ENCODE measurements at places on chromosomes 4 and X. TPM values are rescaled to one million over a fixed set of nuclear protein-coding genes. Genes with fewer than 3 reads are reported as not detected.

The OTC gene
- total RNA-seq = not detected

The HTN3 gene
- total RNA-seq = not detected

The KCTD8 gene
- 6.1 TPM for total RNA-seq

- no peak overlapping the region for H3K27ac ChIP-seq
- no peaks in the 10 kb centered on the region for H3K4me1 ChIP-seq
- no peak overlapping the region for H3K4me3 ChIP-seq
These were observed 228.1 kb downstream of the ADAMTS3 start for GRCh38 chr4:72340803-72341431.

DNA sequence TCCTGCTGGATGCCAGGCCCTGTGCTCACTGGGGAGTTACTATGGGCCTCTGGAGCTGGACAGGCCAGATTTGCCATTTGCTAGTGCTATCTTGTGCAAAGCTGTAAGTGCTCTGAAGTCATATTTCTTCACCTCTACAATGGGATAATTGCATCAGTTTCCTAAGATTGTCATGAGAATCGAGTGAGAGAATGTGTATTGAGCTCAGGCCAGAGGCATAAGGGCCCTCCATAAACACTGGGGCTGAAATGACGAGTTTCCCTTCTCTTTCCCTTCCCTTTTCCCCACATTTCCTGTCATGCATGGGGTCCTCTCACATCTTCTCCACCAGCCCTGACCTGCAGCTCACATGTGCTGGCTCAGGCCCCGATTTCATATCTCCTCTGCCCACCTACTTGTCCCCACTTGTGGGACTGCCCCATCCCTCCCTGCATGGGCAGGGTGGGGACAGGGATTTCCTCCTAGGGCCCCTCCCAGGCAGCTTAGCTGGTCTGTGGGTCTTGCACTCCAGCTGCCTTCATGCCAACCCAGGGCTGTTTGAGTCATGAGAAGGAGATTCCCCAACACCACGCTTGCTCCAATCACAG, 358.8 kb downstream of the MID1IP1 start:
- peaks cover 8% of the 10 kb centered on the region for H3K27me3 ChIP-seq
- H3K4me3 ChIP-seq = no peak overlapping the region
- no peaks in the 10 kb centered on the region for H3K36me3 ChIP-seq
- H3K4me1 ChIP-seq = no peaks in the 10 kb centered on the region
- DNase-seq = no peak
- no peak overlapping the region for H3K27ac ChIP-seq

GRCh38 chr4:182150645-182151044, 92.6 kb upstream of the TENM3 start:
- DNase-seq = no peak
- no peak overlapping the region for H3K4me3 ChIP-seq
- no peaks in the 10 kb centered on the region for H3K36me3 ChIP-seq
- no peaks in the 10 kb centered on the region for H3K27me3 ChIP-seq
- no peak overlapping the region for H3K27ac ChIP-seq

GRCh38 chr4:139692309-139693012, 26.8 kb downstream of the MGST2 start:
- no peak overlapping the region for H3K4me3 ChIP-seq
- DNase-seq = peak; percentile 29
- H3K27ac ChIP-seq = no peak overlapping the region
- H3K4me1 ChIP-seq = no peaks in the 10 kb centered on the region
- no peaks in the 10 kb centered on the region for H3K27me3 ChIP-seq
- H3K36me3 ChIP-seq = no peaks in the 10 kb centered on the region

GRCh38 chr4:70712604-70713452, 8.9 kb upstream of the RUFY3 start:
- H3K4me3 ChIP-seq = no peak overlapping the region
- DNase-seq = no peak
- no peak overlapping the region for H3K27ac ChIP-seq
- no peaks in the 10 kb centered on the region for H3K36me3 ChIP-seq
- H3K4me1 ChIP-seq = peaks cover 14% of the 10 kb centered on the region
- no peaks in the 10 kb centered on the region for H3K27me3 ChIP-seq

GRCh38 chr4:4364486-4365208, 22.3 kb upstream of the NSG1 start:
- peak; percentile 77 for DNase-seq
- no peaks in the 10 kb centered on the region for H3K4me1 ChIP-seq
- H3K27me3 ChIP-seq = no peaks in the 10 kb centered on the region
- no peaks in the 10 kb centered on the region for H3K36me3 ChIP-seq
- H3K4me3 ChIP-seq = no peak overlapping the region

- H3K36me3 ChIP-seq = no peaks in the 10 kb centered on the region
- no peak overlapping the region for H3K4me3 ChIP-seq
- H3K27ac ChIP-seq = no peak overlapping the region
- DNase-seq = no peak
These were observed 71.3 kb upstream of the ACSL1 start for GRCh38 chr4:184896868-184897715.

DNA sequence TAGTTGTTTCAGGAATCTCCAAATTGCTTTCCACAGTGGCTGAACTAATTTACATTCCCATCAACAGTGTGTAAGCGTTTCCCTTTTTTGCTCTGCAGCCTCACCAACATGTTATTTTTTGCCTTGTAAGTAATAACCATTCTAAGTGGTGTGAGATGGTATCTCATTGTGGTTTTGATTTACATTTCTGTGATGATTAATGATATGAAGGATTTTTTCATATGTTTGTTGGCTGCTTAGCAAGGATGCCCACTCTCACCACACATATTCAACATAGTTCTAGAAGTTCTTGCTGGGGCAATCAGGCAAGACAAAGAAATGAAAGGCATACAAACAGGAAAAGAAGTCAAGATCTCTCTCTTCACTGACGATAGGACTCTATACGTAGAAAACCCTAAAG, 472.4 kb downstream of the ZNF674 start:
- H3K36me3 ChIP-seq = no peaks in the 10 kb centered on the region
- no peaks in the 10 kb centered on the region for H3K27me3 ChIP-seq
- no peak overlapping the region for H3K4me3 ChIP-seq
- H3K27ac ChIP-seq = no peak overlapping the region
- no peaks in the 10 kb centered on the region for H3K4me1 ChIP-seq

- no peaks in the 10 kb centered on the region for H3K36me3 ChIP-seq
- H3K4me3 ChIP-seq = peak overlapping the region; percentile 97
- no peak overlapping the region for H3K27ac ChIP-seq
- no peak for DNase-seq
- peaks cover 12% of the 10 kb centered on the region for H3K27me3 ChIP-seq
- peaks cover 6% of the 10 kb centered on the region for H3K4me1 ChIP-seq
These were observed 548 bp upstream of the MAML3 start for GRCh38 chr4:140154572-140154891.

DNA sequence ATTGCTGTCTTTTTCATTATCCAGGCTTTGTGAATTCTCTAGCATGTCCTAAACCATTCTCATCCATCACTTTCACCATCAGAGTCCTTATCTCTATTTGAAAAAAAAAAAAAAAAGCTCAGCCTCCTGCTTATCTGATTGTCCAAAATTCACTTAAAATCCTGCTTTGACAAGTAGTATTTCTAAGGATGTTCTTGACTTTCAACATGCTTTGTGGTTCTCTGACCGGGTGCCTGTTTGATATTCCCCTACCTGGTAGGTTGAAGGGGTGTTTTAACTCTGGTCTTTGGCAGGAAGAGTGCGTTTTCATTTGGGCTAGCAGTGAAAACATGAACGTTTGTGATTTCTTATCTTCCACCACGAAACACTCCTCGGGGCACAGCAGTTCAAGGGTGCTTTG, 17.3 kb upstream of the BBS12 start:
- no peaks in the 10 kb centered on the region for H3K27me3 ChIP-seq
- no peaks in the 10 kb centered on the region for H3K36me3 ChIP-seq
- H3K4me1 ChIP-seq = peaks cover 7% of the 10 kb centered on the region
- no peak for DNase-seq

DNA sequence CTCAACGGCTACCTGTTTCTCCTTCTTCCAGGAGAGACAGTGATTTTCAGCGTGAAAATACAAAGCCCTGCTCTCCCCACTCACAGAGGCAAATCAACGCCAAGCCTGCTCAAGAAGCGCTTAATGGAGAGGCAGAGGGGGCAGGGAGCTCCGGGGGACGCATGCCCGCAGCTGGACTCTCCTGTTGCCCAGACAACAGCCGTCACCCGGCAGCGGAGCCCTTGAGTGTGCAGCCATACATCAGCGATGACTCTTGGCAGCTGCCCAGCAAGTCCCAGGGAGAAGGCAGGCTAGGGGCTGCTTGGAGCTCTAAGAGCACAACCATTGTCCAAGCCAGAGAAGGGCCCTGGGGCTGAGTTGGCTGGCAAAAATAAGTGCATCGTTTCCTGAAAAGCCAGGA, 71.0 kb upstream of the AFAP1 start:
- H3K4me3 ChIP-seq = no peak overlapping the region
- H3K36me3 ChIP-seq = no peaks in the 10 kb centered on the region
- no peaks in the 10 kb centered on the region for H3K27me3 ChIP-seq
- DNase-seq = no peak

GRCh38 chr4:52968241-52968640, 106.1 kb downstream of the RASL11B start:
- H3K27ac ChIP-seq = no peak overlapping the region
- no peak for DNase-seq
- no peaks in the 10 kb centered on the region for H3K27me3 ChIP-seq

- DNase-seq = no peak
- no peak overlapping the region for H3K4me3 ChIP-seq
- H3K36me3 ChIP-seq = no peaks in the 10 kb centered on the region
These were observed 23.8 kb downstream of the F9 start for GRCh38 chrX:139554376-139554775.

DNA sequence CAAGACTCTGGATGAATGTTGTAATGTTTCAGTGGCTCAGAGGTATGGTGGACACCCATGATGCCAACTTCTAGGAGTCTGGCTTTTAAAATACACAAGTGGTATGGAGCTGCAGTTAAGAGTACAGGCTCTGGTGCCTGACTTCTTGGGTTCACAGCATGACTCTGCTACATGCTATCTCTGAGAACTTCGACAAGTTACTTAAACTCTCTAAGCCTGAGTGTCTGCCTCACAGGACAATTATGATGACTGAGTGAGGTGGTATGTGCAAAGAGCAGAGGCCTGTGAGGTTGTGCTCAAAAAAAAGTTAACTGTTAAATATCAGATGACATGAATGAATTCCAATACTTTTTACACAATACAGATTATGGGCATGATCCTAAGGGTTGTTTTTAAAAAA, 90.9 kb upstream of the SRD5A3 start:
- no peak overlapping the region for H3K27ac ChIP-seq
- H3K4me1 ChIP-seq = peaks cover 18% of the 10 kb centered on the region
- no peaks in the 10 kb centered on the region for H3K27me3 ChIP-seq

GRCh38 chrX:140064993-140065392, 99.7 kb upstream of the CXorf66 start:
- H3K4me1 ChIP-seq = no peaks in the 10 kb centered on the region
- no peaks in the 10 kb centered on the region for H3K27me3 ChIP-seq
- H3K36me3 ChIP-seq = no peaks in the 10 kb centered on the region
- H3K27ac ChIP-seq = no peak overlapping the region
- H3K4me3 ChIP-seq = no peak overlapping the region

GRCh38 chr4:24067367-24068193, 177.7 kb upstream of the PPARGC1A start:
- no peaks in the 10 kb centered on the region for H3K27me3 ChIP-seq
- no peaks in the 10 kb centered on the region for H3K4me1 ChIP-seq
- H3K27ac ChIP-seq = no peak overlapping the region
- H3K36me3 ChIP-seq = no peaks in the 10 kb centered on the region
- no peak for DNase-seq
- no peak overlapping the region for H3K4me3 ChIP-seq
